ENCODE measurements at places on chromosomes 1 and 21.

DNA sequence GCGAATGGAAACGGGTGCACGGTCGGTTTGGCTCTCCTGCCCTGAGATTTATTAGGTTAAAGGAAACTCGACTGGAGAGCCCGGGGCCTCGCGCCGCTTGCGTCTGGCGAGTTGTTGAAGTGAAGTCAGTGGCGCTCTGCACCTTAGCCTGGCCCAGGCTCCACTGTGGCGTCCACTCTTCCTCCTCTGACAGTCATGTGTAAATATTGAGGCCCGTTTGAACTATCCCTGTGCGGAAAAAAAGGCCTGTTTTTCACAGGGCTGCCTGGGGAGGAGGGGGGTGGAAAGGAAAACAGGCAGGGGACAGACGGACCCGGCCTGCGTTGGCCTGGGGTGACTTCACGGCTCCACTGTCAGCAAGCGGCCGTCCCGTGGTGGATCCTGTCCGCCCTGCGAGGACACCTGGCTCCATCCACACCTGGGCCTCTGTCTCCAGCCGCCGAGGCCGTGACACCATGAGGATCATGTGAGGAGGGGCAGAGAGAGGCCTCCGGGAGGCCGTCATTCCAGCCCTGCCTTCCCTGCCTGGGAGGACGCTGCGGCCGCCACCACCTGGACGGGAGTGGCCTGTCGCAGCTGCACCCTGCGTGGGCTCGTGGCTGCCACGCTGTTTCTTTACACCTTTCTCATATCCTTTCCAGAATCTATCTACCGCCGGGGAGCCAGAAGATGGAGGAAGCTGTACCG, 59.8 kb downstream of the FAAP20 start:
- no peak for DNase-seq

GRCh38 chr1:108082001-108082400, 117.0 kb upstream of the VAV3 start:
- no peak for DNase-seq

DNA sequence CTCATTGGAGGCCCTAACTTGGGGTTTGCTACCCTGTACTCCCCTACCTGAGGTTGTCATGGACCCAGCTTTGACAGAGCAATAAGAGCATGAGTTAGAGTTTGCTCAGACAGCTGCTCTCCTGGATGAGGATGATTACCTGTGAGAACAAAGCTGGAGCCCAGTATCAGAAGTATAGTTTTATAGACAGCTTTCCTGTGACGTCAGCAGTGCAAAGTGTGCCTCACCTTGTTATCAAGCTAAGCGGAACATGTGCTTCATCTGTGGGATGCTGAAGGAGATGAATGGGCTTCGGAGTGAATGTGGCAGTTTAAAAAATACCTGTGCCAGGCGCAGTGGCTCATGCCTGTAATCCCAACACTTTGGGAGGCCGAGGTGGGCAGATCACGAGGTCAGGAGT, 5.4 kb upstream of the WDR47 start:
- DNase-seq, result no peak

DNA sequence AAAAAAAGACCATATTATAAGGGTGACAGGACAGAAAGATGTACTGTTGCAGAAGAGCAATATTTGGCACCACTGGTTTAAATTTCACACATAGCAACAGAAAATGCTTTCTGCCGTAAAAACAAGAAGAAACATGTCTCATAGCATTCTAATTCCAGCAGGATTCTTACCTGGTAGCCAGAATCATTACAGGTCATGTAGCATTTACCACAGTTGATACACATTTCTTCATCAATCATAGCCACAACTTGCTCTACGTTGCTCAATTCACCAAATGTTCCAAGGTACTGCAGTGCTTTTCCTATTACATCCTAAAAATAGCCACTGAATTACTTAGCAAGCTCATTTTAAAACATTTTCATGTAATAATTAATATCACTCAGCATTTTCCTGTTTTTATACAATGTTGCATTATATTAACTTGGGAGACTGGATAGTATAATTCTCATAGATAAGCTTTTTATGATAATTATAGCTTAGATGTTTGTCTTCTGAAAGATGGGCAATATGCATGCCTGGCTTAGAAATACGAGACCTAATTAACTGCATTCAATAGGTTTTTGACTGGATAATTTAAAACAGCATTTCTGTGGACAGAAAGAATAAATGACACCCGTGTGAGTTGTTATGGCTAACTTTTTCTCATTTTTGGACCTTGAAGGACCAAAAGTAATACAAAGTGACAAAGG, 360.7 kb downstream of the PTBP2 start:
- no peak for DNase-seq

DNA sequence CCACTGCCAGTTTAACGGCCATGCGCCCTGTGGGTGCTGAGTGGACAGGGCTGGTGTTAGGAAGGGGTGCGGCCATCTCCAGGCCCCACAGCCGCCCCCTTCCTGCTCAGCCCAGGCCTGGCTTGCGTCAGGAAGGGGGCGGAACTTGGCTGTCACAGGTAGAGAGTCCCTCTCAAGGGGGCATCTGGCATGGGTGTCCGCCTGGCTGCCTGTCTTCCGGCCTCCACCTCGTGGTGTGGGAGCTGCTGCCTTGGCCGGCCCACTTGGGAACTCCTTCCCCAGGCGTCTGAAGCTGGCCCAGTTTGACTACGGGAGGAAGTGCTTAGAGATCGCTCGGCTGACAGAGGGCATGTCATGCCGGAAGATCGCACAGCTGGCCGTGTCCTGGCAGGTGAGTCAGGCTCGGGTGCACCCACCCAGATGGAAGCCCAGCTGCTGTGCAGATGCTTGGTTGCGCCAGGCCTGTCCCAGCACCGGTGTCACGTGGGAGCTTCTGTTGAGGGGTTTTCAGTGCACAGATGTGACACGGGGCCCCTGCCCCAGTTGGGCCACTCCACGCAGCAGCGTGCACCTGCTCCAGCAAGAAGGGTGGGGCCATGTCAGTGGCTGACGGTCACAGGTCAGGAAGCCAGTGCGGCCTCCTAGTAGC, 9.1 kb upstream of the ATAD3B start:
- no peak for DNase-seq

- DNase-seq, result no peak
Measured at GRCh38 chr1:106910798-106911197, 145.7 kb upstream of the PRMT6 start.

GRCh38 chr1:63955370-63956145, 181.7 kb downstream of the ROR1 start:
- no peak for DNase-seq

DNA sequence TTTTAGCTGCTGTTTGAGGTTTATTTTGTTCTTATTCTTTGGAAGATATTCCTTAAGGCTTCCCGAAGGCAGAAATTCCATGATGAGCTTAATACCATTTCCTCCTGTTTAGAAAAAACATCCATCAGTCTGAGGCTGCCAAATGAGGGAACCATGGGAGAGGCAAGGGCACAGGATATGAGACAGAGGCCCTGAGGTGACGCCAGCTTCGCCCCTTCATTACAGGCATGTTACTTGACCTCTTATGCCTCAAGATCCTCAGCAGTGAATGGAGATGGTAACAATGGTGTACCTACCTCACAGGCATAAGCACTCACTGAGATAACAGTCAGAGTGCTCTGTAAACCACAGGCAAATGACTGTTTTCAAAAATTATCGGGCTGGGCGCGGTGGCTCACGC, 93.6 kb downstream of the RAVER2 start:
- DNase-seq, result no peak

DNA sequence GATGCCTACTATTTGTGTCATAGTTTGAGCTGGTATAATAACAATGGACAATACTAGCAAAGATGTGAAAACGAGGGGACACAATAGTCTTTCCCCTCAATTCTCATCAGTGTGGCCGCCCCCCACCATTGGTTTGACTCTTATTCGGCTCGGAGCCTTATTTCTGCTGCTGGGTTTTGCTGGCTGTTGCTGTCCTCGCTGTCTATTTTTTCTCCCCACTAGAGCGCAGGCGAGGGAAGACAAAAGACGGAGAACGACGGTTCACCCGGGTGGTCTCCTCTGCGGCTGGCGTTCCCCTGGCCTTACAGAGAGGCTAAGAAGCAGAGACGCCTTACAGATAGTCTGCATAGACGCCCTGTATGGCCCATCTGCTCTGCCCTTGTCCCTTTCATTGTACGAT, 19.4 kb downstream of the CLIC6 start:
- DNase-seq, result no peak

DNA sequence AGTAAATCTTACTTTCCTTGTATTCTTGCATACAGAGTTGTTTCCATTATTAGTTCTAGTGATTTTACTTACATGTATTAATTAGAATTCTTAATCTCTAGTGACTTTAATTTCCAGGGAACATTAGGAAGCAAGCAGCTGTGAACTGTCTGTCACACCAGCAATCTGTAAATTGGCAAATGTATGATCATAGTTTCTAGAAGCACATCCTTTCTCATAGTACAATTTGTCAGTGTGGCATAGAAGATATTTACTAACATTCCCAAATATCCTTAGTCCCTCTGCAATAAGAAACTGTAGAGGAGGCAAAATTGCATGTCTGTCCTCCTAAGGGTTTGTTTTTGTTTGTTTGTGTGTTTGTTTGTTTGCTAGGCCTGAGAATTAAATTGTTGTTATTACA, 17.0 kb upstream of the FMO1 start:
- DNase-seq, result no peak

GRCh38 chr1:161265305-161265704, 6.8 kb downstream of the PCP4L1 start:
- DNase-seq, result no peak
